Kasumi-1 (cell line): ENCODE measurements at places on chromosomes 16 and 17.

DNA sequence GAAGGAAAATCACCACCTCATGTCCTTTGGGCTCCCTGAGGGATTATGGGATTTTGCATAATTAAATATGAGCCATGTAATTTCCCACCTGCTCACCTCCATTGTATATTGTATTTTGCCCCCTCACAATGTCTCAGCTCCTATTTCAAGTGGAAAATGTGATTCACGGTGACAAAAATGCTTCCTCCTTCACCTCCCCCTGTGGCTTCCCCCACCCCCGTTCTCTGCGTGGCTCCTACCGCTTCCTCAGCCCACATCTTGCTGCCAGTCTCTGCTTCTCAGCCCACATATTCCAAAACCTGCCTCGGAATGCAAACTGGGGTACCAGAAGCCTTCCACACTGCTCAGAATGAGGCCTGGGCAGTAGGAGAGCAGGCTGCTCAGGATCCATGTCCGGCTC, 394.5 kb upstream of the C16orf82 start:
- DNase-seq: no peak

GRCh38 chr16:48001324-48001895, 154.4 kb downstream of the ABCC12 start:
- no peak for DNase-seq

DNA sequence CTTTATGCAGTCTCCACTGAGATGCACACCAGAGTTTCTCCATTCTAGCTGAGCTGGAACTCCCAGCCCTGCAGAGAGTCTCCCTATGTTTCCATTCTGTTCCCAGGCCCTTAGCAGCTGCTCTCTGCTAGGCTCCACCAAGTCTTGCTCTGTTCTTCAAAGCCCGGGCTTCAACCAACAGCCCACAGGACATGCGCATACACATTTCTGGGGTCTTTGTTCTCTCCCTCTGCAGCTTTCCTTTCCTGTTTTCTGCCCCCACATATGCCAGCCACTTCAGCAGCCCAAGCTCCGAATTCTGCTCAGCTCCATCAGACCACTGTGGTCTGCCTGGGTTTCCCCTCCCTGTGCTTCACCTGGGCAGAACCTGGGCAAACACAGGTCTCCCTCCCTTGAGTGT, 205.9 kb downstream of the CBLN1 start:
- no peak for DNase-seq

- no peak for DNase-seq
Measured at GRCh38 chr17:12390631-12391030, 275.1 kb upstream of the MYOCD start.

DNA sequence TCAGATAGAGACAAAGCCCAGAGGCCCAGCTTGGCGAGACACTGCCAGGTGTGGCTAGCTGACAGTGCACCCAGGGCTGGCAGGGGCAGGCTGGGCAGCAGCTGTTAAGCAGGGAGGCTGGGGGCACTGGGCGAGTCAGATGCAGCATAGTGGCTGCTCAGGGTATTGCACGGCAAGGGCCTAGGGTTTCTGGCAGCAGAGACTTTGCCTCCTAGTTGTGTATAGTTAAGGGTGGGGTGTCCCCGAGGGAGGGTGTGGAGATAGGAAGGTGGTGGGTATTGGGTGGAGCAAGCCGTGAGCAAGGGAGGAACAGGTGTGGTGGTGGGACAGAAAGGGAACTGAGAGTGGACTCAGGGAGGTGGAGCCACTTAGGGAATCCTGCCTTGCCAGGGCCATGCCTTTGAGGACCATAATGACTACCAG, 66.0 kb downstream of the SMPD3 start:
- DNase-seq: peak; percentile 22

DNA sequence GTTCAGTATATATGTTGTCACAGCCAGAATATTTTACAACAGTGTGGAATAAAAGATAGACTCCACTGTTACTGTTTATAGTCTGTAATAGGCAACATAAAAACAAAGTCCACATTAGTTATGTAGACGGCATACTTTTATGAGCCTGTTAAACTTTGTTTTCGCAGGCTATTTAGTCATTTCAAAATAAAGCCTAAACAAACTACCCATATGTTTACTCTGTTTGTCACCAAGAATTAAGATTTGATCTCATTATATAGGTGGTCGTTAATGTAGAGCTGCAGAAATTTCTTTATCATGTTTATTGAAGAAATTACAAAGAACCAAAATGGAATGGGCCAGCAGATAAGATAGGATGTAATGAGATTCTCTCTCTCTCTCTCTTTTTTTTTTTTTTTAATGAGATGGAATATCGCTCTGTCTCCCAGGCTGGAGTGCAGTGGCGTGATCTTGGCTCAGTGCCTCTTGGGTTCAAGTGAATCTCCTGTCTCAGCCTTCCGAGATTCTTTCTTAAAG, 943.8 kb upstream of the SOX9 start:
- no peak for DNase-seq

DNA sequence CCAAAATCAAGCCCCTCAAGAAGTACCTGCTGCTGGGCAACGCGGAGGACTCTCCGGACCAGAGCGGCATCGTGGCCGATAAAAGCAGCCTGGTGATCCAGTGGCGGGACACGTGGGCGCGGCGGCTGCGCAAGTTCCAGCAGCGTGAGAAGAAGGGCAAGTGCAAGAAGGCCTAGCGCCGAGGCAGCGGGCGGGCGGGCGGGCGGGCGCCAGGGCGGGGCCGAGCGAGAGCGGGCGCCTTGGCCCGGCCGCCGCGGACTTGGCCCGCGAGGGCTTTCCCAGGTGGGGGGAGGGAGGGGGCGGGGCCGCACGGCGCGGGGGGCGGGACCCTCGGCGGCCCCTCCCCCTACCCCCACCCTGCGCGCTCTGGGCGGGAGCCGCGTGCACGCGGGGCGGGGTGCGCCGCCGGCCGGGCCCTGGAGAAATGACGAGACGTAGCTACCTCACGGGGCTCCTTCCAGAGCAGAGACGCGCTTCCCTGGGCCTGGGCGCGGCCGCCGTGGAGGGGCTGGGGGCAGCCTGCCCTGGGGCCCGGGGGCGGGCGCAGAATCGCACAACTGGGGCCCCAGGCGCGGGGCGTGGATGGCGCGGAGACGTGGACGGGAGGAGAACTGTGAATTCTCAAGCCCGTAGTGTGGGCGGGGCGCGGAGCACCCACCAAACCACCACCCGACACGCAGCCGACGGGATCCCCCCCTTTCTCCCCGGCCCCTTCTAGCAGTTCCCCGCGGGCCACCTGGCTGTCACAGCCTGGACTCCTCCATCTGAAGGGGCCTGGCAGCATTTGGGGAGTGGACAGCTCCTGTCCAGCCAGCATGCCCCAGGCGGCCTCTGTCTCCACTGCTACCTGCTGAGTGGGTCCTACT, 218.7 kb downstream of the NTN1 start:
- no peak for DNase-seq

DNA sequence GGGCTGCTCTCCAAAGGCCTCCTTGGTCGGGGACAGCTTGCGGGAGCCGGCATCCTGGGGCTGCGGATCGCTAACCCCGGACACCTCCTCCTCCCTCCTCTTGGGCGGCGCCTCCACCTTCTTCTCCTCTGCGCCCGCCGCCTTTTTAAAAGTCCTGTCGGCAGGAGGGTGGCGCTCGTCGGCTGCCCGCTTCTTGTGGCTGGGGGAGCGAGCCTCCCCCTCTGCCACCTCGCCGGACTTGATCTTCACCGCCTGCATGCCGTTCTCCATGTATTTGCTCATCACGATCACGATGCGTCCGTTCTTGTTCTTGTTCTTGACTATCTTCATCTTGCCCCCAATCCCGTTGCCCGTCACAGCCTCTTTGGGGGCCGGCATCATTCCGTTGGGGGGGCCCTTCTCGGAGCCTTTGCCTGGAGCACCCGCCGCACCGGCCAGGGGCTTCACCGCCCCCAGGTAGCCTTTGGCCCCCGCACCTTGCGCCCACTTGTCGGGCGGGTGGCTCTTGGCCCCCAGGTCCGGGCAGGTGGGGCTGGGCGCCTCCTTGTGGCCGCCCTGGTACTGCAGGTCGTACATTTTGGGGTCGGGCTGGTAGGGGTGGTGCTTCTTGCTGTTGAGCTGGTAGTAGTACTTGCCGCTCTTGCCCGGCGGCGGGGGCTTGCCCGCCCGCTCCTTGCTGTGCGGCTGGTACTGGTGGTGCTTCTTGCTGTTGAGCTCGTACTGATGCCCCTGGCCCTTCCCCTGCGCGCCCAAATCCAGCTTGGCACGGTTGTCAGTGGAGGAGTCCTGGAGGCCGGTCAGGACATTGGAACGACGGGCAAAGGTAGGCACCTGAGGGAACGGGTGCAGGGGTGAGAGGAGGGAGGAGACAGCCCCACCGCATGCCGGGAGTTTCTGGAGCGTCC, 4.4 kb downstream of the CBX4 start:
- peak; percentile 40 for DNase-seq

DNA sequence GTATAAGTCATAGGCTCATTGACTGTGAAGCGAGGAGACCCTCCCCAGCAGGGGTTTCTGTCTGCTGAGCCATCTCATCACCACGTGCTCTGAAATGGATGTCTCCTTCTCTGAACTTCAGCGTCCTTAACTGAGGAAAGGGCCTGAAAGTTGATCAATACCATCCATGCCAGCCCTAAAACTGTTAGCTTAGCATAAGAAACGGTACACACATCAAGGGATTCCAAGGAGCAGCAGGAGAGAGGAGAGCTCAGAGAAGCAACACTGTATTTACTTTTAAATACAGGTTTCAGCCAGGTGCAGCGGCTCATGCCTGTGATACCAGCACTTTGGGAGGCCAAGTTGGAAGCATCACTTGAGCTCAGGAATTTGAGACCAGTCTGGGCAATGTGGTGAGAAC, 248.9 kb upstream of the TNRC6C start:
- no peak for DNase-seq

DNA sequence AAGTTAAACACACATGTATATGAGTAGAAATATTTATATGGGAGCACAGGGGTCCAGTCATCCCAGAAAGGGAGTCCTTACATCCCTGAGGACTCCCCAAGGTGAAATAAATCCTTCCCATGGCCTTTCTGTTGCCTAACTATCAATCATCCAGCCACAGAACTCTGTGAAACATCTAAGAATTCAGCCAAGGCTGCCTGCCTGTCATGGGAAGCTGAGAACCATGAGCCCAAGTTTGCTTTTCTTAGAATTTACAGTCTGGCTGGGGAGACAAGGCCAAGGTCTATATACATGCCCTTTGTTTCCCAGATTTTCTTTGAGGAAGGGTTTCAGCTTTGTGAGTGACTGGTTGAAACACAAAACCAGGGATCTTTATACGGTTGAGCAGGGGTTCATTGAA, 15.8 kb downstream of the MYL4 start:
- no peak for DNase-seq

GRCh38 chr17:16969931-16970906, 1.7 kb downstream of the TNFRSF13B start:
- no peak for DNase-seq

DNA sequence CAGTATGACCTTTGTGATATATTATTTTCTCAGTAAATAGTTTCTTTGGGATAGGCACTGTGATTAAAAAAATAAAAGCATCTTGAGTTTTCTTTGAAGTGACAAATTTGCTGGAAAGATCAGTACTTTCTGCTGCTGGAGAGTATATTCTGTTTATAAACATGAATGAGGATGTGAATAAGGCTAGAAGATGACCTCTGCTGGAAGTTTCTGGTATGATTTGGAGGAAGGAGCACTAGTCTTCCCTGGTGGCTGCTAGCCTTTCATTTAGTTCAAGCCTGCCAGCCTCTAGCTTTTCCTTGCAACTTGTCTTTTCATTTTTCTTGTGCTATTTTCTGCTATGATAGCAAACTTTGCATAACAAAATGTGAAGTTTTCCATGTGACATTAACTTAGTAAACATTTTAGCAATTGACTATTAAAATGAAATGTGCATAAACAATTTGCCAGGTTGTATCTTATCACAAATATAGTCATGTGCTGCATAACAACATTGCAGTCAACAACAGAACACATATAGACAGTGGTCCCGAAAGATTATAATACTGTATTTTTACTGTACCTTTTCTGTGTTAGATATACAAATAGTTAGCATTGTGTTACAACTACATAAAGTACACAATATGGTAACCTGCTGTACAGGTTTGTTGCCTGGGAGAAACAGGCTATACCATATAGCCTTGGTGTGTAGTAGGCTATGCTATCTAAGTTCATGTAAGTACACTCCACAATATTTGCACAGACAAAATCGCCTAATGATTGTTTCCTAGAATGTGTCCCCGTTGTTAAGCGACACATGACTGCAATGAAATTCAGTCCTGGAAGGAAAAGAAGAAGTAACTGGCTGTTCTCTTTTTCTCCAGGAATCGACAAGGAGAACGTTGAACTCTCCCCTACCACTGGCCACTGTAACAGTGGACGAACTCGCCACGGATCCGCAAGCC, 18.1 kb upstream of the RAB11FIP4 start:
- peak; percentile 92 for DNase-seq

DNA sequence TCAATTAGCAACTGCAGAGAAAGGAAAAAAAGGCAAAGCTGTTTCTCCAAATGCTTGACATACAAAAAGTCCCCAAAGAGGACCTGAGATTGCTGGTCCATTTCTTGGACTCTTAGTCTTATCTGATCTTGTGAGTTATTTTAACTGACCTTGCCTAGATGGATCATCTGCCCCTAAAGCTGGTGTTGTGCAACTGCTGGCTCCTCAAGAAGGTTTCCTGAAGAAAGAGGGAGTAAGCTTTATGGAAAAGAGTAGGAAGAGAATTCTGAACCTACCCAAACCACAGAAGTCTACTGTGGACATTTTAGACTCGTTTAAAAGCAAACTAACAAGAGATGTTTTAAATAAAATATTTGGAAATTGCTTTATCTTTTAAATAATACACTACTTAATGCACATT, 140.0 kb upstream of the HS3ST3A1 start:
- DNase-seq: no peak

DNA sequence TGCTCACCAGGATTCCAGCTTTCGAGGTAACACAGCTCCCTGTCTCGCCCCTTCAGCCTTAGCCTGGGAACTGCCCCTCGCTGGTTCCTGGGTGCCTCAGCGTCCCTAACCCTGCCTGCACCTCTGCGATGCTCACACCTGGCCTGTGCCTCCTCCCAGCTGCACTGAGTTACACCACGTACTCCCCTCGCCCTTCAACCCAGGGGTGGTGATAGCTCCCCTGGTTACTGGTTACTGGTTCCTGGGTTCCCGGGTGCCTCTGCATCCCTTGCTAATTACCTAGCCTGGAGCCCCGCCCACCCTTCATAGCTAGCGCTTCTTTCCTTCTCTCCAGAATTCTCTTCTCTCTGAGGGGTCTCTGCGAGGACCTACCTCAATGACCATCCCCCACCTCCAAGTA, 65.3 kb upstream of the PLCG2 start:
- DNase-seq: no peak

DNA sequence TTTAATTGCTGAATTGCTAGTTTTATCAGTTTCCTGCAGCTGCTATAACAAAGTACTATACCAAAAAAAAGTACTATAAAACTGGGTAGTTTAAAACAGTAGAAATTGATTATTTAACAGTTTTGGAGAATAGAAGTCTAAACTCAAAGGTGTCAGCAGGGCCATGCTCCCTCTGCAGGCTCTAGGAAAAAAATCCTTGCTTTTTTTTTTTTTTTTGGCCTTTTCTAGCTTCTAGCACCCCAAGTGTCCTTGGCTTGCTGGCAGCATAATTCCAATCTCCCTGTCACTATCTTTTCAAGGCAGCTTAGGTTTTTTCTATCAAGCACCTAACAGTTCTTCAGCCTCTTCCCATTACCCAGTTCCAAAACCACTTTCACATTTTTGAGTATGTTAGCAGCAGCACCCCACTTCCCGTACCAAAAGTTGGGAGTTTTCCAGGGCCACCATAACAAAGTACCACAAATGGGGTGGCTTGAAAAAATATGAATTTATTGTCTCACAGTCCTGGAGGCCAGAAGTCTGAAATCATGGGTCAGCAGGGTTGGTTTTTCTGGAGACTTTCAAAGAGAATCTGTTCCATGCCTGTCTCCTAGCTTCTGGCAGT, 37.4 kb downstream of the BPTF start:
- peak; percentile 22 for DNase-seq
